ENCODE measurements at places on chromosomes 4 and X.

GRCh38 chrX:46758956-46759644, at the start of gene SLC9A7:
SLC9A7 (minus strand) TSS chrX:46759118; CDS start chrX:46759029, 89 bp downstream.
- peak; percentile 49 for DNase-seq

DNA sequence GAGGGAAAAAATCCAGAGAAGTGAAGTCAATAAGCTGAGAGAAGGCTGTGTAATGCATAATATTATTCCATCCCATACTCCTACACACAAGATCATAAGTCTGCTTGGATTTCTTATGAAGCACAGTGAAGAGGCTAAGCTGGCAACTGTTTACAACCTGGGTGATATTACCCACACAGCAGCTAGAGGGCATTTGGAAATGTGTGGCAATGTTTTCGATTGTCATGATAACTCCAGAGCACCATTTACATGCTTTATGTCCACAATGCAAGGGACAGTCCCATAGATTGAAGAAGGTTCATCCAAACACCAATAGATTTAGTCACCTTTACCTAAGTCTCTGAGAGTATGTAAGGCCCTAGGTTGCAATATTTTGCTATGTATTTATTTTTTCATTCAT, 412.2 kb downstream of the PPP3CA start:
- peak; percentile 15 for DNase-seq

DNA sequence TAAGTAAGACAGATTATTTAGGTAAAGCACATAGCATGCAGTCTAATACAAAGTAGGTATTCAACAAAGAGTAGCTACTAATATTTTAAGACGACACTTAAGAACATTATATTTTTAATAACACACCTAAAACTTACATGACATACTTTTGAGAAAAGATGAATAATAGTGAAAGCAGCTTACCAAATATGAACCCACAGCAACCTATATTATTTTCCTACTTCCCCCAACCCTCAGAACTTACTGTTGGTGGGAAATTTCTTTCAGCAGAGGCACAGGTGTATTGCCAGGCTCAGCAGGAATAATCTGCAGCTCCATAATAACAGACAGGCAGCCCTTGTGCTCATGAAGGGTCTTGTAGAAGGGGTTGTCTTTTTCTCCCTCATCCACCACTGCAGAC, 498.9 kb downstream of the GLUD2 start:
- no peak for DNase-seq

DNA sequence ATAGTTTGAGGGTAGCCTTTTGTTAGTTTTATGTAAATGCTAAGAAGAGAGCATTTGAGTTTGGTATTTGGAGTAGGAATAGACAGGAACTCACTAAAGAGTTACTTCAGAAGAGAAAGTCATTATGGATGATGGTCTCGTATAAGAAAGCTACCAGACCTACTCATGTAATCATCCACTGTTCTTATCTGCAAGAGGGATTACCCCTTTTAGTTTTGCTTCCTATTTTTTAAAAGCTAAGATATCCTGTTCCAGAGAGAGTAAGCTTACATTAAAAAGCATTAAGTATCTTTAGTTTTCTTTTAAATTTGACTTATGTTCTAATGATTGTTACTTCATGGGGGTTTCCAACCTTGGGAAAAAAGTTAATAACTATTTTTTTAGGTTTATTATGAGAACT, 12.5 kb upstream of the ART3 start:
- no peak for DNase-seq

GRCh38 chrX:8653956-8654355, 78.0 kb downstream of the ANOS1 start:
- DNase-seq, result no peak

DNA sequence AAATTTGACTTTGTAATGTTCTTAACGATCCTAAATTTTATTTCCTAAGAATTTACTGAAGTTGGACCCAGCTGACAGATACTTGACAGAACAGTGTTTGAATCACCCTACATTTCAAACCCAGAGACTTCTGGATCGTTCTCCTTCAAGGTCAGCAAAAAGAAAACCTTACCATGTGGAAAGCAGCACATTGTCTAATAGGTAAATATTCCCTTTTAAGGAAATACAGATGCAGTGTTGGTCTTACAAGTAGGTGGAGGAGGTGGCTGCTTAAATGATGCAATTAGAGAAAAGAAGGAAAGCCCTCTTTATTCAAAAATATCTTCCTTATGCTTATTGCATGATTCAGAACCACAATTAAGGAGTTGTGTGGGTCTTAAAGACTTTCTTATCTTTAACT, 73.5 kb downstream of the RS1 start:
- DNase-seq, result no peak

DNA sequence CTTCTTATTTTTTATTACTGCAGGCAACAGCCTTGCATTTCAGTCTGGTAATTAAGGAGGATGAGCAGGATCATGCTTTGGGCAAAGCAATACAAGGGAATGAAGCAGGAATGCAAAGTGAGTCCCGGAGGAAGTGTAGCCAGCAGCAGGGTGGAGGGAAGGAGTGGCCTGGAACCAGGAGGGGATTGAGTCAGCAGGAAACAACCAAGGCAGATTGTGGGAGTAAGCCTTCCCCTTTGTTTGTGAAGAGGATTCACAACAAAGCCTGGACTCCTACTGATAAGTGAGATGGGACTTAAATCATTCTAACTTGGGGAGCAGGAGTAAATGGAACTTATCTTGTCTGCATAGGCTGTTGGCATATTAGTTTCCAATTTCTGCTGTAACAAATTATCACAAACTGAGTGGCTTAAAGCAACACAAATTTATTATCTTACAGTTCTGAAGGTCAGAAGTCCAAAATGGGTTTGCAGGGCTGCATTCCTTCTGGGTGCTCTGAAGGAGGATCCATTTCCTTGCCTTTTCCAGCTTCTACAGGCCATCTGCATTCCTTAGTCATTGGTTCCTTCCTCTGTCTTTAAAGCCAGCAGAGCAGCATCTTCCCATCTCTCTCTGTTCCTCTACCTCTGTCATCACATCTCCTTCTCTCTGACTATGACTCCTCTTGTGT, 93.2 kb upstream of the AP1S2 start:
- DNase-seq, result peak; percentile 55

DNA sequence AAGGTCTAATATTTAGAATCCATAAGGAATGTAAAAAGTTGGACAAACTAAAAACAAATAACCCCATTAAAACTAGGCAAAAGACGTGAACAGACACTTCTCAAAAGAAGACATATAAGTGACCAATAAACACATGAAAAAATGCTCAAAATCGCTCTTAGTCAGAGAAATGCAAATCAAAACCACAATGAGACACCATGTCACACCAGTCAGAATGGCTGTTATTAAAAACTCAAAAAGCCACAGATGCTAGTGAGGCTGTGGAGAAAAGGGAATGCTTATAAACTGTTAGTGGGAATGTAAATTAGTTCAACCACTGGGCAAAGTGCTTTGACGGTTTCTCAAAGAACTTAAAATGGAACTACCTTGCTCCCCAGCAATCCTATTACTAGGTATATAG, 674.3 kb upstream of the MAGEB2 start:
- DNase-seq, result peak; percentile 19

DNA sequence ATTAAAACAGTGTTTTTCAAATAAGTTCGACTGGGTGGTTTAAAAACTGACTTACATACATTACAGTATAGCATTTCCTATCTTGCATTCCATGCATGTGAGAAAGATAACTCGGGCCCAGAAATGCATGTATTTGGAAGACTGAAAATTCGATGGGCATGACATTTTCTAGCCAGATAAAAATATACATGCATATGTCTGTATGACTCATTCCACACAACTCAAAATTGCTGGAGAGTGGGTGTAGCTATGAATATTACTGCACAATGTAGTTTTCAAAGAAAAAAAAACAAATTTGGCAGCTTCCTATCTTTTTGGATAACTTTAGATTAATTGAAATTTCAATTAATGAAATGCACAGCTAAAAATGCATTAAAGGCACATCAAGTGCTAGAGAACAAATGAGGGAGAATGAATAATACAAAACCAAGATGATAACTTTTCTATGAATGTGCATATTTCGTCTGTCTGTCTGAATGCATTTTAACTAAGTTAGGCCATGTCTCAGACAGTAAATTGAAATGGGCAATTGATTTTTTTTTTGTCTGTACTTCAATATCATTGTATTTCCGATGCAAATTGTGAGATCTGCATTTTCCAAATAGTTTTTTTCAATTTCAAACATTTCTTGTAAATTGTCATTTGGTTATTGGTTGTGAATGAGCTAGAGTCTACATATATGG, 54.5 kb upstream of the GABRA2 start:
- DNase-seq, result no peak

DNA sequence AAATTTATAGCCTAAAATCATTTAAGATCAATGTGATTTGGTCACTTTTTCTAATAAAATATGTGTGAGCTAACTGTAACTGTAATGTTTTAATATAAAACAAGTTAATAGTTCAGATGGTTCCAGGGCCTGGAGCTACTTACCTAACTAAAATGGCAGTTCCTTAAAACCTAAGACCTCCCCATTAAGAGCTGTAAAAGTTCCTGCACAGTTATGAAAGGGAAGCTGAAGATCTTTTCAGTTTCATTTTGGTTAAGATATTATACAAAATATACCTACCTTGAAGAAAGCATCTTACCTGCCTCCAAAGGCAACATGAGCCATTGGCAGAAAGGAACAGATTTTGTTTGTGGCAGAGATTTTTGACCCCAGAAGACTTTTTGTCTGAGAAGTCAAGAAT, 30.1 kb downstream of the HPF1 start:
- no peak for DNase-seq

- no peak for DNase-seq
Measured at GRCh38 chr4:148327683-148328082, 114.5 kb downstream of the NR3C2 start.

GRCh38 chrX:115564243-115564642, 3.3 kb downstream of the PLS3 start:
- DNase-seq, result peak; percentile 48

- no peak for DNase-seq
Measured at GRCh38 chr4:39718366-39719323, 20.7 kb downstream of the UBE2K start.

DNA sequence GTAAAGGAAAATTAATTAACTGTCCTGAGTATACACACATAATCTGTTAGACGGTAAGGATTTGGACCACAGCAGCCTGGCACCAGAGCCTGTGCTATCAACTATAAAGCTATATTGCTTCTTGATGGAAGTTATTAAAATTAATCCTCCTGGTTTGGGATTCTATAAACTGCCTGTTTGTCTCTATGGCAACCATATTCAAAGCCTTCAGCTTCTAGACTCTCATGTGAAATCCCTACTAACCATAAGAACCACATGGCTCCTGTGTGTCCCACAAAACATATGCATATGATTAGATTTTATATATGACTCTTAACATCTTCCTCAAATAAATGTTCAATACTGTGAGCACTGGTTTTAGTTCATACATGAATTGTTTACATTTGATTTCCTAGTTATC, 380.8 kb downstream of the ANKRD50 start:
- DNase-seq, result no peak

DNA sequence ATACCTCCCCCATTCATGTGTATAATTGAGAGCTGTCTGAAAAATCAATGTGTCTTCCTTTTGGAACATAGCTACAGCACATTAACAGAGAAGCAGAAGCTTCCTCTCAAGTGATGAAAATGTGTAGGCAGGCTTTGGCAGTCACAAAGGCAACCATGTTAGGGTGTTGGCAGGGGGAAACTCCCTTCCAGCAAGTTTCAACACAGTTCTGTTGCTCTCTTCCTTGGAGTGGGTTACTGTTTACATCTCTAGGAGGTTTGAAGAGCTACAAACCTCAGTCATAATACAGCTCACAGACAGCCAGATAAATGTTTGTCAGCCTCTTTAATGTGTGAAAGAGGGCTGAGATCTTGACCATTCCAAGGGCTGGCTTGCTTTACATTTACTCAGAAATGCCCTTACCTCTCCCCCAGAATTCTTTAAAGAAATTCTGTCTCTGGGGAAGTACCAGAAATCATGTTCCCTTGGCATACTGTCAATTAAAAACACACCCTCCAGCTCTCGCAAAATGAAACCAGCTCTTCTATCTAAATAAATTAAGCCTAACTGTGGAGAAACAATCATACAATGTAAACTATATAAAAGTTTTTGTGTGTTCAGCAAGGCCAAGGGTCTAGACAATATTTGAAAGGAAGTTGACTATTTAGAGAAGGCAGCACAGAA, 18.9 kb downstream of the ZBTB33 start:
- no peak for DNase-seq

- no peak for DNase-seq
Measured at GRCh38 chr4:1676605-1677525, 7.2 kb downstream of the FAM53A start.

DNA sequence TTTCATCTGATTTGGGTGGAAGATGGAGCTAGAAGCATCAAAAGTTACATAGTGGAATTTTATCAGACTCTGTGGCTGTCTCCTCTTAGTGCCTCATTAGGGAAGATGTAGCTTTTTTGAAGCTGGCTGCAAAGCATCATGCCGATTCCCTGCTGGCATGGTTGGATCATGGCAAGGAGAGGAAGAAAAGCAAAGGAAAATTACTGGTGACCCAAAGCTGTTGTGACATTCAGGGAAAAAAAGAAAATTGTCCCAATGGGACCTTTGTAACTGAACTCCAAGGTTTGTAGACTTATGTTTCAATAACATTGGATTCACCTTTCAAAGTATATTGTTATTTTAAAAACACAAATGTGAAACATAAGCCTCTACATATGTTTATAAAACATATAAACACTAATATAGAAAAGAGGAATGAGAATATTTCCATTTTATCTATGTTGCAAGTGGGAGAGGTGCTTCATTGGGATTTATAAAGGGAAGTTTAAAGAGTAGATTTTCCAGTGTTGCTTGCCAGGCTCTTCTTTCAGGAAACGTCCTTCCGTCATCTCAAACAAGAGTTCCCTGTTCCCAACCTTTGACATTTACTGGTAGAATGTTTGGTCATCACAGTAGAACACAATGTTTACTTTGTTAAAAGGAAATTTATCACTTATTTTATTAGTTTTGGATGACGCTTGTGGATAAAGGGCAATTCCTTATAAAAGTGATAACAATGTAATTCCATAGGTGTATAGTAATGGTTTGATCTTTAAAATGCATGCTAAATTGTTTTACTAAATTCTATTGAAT, 190.1 kb upstream of the GPRIN3 start:
- no peak for DNase-seq

DNA sequence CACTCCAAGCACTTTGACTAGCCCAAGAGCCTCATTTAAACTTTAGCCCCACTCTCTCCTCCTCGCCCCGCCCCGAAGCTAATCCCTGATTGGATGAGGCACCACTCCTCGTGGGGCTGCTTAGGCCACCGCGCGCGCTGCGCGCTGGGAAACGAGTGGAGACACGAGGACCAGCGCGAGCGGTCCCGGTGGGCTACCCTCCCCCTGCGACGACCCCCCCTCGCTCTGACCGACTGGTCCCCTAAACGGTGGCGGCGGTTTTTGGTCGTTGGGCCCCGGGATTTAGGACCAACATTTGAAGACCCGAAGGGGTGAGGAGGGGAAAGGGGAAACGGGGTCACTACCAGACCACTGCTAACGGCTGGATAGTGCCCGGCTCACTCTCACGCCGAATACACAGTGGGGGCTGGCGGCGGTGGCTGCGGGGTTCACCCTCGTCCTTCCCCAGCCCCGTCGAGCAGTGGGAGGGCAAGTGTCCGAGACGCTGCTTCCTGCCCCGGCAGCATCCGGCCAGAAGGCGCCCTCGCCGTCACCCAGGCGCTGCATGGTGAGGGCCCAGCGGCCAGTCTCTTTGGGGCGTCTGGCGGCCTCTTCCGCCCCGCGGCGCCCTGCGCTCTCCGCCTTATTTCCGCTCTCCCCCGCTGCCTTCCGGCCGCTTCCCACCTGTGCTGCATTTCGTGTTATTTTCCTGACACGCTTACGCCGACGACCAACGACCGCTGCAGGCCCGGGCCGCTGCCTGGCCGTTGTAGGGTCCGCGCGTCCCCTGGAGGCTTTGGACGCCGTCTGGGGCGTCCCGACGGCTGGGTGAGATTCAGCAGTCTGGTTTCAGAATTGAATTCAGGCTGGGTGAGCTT, at the start of gene RBM46:
TSS of gene RBM46 (plus strand) at position 147 of the 857 bp plus-strand sequence. CDS start 15,481 bp downstream, outside the sequence.
- no peak for DNase-seq

GRCh38 chr4:99856166-99856565, 38.1 kb downstream of the LAMTOR3 start:
- DNase-seq, result peak; percentile 15
